Epithelial cell of proximal tubule (primary cell): ENCODE measurements at places on chromosomes 5 and 9. TPM values are rescaled to one million over a fixed set of nuclear protein-coding genes. Genes with fewer than 3 reads are reported as not detected.

F12 gene
- 9.2 and 12.9 TPM in 2 replicates for total RNA-seq

WDR36 gene
- 21.0 and 35.7 TPM in 2 replicates for total RNA-seq

PCDHA5 gene
- total RNA-seq: not detected in 2 replicates

SOHLH1 gene
- total RNA-seq: not detected in 2 replicates

CHSY3 gene
- total RNA-seq: 1.7 and 2.5 TPM in 2 replicates

INSL4 gene
- total RNA-seq: not detected in 2 replicates

TAS2R1 gene
- not detected in 2 replicates for total RNA-seq

DAPK1 gene
- 45.5 and 46.3 TPM in 2 replicates for total RNA-seq

MED7 gene
- total RNA-seq: 13.1 and 20.5 TPM in 2 replicates

FAM151B gene
- 0.06 and 0.51 TPM in 2 replicates for total RNA-seq

PRR7 gene
- total RNA-seq: 28.4 and 30.9 TPM in 2 replicates

MYORG gene
- total RNA-seq: 2.9 and 6.6 TPM in 2 replicates

FOXD4L3 gene
- not detected in 2 replicates for total RNA-seq

HAPLN1 gene
- 0.07 TPM in 1 of 2 replicates, not detected in the other for total RNA-seq

TRIM7 gene
- 2.7 and 14.6 TPM in 2 replicates for total RNA-seq

FUT7 gene
- total RNA-seq: not detected in 2 replicates

RAD1 gene
- 20.5 and 40.3 TPM in 2 replicates for total RNA-seq

FYB1 gene
- total RNA-seq: not detected in 2 replicates

BAG1 gene
- total RNA-seq: 33.7 and 38.5 TPM in 2 replicates

ACTBL2 gene
- total RNA-seq: 2.2 and 2.3 TPM in 2 replicates

NUTM2F gene
- not detected in 2 replicates for total RNA-seq

PCDHA9 gene
- not detected in 2 replicates for total RNA-seq

PCDHA3 gene
- total RNA-seq: 0.06 TPM in 1 of 2 replicates, not detected in the other

CARD9 gene
- total RNA-seq: 1.2 and 1.4 TPM in 2 replicates

ACSL6 gene
- total RNA-seq: 0.35 TPM in 1 of 2 replicates, not detected in the other

SLC25A2 gene
- 0.29 TPM in 1 of 2 replicates, not detected in the other for total RNA-seq

CYLC2 gene
- total RNA-seq: not detected in 2 replicates
